ENCODE measurements at places on chromosomes 5 and 9.

DNA sequence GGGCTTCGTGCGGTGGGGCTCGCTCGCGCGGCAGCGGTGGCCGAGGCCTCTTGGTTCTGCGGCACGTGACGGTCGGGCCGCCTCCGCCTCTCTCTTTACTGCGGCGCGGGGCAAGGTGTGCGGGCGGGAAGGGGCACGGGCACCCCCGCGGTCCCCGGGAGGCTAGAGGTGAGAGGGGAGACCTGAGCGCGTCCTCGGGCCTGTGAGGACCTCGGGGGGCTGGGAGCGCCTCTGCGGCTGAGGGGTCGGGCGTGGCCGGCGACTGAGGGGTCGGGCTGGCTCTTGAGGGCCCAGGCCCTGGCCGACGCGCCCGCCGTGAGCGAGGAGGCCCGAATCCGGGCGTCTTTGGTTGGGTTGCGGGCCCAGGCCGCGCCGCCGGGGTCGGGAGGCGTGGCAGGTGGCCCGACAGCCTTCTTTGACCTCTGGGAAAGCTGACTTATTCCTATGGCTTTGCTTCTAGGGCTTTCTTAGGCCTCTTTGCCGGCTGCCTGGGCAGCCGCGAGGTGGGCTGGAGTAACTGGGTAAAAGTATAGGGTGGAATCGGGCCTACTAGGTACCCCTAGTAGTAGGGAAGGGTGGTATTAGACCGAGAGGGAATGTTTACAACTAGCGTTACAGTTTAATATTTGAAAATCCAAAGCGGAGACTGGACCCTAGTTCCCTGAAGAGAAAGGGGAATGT, at the start of gene CANX:
Gene CANX, plus strand, starts transcription at position 33 of the 681 bp plus-strand sequence. CDS start 6,715 bp downstream, outside the sequence.
- no peak for DNase-seq

GRCh38 chr9:71937070-71937625, 25.7 kb downstream of the C9orf85 start:
- no peak for DNase-seq

- no peak for DNase-seq
Measured at GRCh38 chr5:84961193-84961592, 576.5 kb upstream of the EDIL3 start.

DNA sequence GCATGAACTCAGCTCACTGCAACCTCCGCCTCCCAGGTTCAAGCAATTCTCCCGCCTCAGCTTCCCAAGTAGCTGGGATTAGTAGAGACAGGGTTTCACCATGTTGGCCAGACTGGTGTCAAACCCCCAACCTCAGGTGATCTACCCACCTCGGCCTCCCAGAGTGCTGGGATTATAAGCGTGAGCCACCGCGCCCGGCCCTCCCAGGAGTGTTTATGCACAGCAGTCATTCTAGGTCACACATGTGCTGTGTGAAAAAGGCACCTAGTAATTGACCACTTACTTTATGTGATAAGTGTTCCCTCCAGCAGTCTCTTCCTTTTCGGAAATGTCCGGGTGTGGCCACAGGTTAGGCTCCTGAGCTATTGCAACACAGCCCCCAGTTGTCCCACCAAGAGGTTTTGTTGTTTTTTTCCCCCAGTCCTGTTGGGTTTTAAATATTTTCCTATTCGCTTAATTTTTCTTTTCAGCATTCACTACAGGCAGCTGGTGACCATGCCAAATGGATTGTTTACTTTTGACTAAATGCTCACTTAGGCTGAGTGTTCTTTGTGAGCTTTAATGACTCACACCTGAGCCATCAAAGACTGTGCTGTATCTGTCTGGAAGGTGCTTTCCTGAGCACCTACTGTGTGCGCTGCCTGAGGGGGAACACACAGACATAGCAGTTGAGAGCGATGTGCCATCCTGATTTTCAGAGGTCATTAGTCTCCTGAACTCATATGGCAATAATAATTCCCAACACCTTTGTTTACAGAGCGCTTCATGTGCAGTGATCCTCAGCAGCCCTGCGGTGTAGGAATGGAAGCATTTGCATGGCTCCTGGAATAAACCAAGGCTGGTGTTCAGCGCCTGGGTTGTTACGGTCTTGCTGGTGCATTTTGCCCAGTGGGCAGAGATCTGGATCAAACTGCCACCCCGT, 94.3 kb downstream of the MVB12B start:
- no peak for DNase-seq

- no peak for DNase-seq
Measured at GRCh38 chr5:107604990-107605389, 65.7 kb downstream of the EFNA5 start.

GRCh38 chr5:95808686-95809413, 13.7 kb downstream of the GLRX start:
- peak; percentile 59 for DNase-seq

GRCh38 chr5:150214289-150214688, 24.4 kb downstream of the SLC6A7 start:
- DNase-seq: no peak

DNA sequence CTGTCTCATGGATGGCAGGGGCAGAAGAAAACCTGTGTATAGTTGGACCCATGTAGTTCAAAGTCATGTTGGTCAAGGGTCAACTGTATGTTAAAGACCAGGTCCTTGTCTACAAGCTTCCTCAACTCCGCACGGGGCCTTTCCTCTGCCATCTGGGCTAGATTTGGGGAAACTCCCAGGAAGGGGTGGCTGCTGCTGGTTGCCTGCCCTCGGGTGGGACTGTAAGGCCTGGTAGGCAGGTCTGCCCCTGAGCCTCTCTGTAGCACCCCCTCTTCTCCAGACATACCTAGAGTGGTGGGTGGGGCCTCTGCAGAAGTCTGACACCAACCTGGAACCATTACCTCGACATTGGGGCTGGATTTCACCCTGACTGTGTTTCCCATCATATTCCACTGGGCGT, 15.2 kb downstream of the ENHO start:
- no peak for DNase-seq

DNA sequence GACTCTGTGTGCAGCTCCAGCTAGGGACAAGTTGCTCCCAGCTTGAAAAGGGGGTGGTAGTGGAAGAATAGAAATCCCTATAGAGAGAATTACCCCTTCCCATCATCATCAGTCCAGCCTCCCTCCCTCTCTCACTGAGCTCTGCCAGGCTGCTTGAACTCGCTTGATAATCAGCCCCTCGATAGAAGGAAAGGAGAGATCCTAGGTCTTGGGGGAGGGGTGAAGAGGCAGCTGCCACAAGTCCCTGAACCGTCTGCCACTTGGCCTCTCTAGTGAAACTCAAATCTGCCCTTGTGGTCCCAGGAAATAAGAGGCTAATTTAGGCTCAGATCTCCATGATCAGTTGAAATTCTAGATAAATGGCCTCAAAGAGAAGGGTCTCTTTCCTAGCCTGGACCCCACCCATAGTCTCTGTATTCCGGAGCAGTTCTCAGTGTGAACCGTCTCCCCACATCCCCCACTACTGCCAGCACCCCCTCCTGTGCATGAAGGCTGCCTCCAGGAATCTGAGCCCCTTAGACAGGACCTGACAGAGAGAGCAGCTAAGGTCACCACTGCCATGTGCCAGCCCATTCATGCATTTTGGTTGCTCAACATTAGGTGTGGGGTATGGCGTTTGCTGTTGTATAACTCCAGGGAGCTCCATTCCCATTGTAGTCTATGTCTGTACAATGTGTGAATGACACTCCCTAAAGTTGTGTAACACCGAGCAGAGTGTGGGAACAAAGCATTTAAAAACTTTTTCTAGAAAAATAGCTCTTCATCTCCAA, 5.5 kb downstream of the DNAJB5 start:
- no peak for DNase-seq

Data from stimulated activated CD8-positive, alpha-beta memory T cell treated with anti-CD3 and anti-CD28 coated beads, Interleukin-4, amount 100 ng/mL, for 1 hour (primary cell).